ENCODE measurements at places on chromosomes 2 and 18.
A peak's percentile ranks its signal among the peaks of the same experiment; 100 is the strongest.

DNA sequence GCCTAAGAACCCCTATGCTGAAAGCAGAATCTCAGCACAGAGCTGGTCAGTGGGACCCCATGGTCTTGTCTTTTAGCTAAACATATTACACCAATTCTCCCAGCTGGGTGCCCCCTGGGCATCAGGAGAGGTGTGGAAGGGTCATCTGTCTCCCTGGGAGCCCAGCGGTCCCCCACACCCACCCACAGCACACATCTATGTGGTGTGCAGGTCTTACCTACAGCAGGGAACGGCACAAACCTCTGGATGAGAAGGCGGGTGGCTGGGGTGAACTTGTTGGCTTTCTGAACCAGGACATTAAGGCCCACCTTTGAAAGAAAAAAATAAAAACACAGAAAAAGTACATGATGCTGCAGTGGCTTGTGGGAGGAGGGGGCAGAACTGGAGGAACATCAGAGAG lies 70.7 kb downstream of the EMX1 start:
- peak; percentile 28 for DNase-seq

DNA sequence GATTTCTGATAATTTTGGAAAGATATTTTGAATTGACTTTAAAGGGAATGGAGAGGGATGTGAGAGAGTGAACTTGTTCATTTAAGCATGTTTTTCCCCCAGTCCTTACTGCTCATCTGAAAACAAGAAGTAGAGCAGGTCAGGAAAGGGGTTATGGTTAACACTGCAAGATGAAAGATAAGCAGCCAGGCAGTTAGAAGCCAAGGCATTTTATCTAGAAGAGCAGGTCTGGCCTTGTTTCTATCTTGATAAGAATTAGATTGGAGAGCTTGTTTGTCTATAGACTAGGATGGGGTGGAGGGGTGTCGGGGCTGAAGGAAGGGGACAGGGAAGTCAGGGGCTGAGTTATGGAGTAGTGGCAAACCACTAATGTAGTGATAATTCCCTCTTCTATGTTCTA lies 171.6 kb downstream of the IKZF2 start:
- DNase-seq: no peak

- no peak for DNase-seq
Observed at GRCh38 chr2:219627103-219628100, at the start of gene SLC4A3. TSS of gene SLC4A3 (plus strand) at chr2:219627630. CDS start at chr2:219627993, 363 bp downstream.

DNA sequence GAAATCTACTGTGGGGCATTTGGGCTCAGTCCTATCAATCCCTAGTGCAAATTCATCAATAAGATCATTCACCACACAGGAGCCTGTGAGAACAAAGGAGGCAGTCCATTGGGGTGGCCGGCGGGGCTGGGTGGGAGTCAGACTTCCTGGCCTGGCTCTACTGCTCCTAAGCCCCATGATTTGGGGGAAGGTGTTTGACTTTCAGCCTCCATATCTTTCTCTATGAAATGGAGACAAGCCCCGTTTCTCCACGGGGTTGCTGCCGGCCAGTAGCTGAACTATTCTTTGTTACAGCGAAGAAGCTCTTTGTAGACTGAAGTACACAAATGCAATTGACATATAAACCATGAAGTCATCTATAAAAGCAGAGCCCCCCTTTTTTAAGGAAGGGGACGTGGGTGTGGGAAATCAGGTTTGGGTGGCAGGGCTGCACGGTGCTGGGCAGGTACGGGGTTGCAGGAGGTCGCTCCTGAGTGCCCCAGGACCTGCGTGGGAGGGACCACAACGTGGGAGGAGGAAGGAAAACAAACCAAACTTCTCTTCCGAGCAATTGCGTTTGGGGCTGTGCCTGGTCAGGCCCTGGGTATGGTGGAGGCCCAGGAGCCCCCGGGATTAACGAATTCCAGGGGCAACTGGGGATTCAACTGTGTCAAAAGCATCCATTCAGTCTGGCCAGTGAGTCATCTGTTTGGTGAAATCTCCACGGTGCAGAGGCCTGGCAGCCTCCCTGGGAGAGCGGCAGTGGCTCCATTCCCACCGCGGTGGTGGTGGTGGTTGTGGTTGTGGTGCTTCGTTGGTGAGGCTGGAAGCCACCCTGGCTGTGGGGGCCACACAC lies 18.2 kb downstream of the FBLN7 start:
- DNase-seq: no peak

- no peak for DNase-seq
Observed at GRCh38 chr18:61154866-61155265, 178.4 kb upstream of the CDH20 start.

DNA sequence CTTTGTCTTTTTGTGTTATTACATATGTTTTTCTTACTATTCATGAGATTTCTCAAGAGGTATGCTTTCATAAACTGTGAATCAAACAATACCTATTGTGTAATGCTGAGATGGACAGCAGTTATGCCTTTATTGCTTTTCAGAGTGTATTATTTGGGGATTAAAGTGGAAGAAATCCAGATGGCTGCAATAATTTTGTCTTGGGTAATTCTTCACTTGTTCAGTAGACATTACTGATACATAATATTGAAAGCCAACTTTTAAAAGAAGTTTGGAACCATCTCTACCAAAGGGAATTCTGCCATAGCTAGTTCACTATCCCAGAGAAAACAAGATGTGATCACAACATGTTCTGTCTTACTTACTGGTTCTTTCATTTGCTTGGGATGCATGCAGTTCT lies 253.4 kb upstream of the ZSWIM2 start:
- DNase-seq: no peak

- DNase-seq: peak; percentile 66
Observed at GRCh38 chr18:62716619-62717168, 1.4 kb downstream of the PHLPP1 start.

GRCh38 chr2:173775440-173775839 lies 189.7 kb downstream of the SP3 start:
- no peak for DNase-seq

DNA sequence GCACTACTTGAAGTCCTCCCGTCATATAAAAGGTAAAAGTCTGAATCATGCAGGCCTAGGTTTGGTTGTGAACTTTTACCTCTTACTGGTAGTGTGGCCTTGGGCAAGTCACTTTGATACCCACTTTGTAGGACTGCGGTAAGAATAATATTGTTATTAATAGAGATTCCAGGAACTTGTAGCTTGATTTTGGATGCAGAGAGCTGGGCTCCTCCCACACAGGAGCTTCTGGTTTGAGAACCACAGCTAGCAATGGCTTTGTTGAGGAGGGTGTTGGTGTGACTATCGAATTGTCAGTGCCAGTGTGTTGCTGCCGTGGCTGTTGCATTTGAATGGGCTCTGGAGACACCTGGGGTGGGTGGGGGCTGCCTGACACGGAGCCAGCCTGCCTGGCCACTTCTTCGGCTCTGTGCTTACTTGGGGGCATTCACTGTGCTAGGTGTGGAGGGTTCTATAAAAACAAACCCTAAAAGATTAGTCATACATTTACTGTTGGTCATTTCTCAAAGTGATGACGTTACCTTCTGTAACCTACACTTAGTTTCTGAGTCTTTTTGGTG lies 38.5 kb downstream of the ASAP2 start:
- no peak for DNase-seq

GRCh38 chr2:201151127-201151981 lies 31.6 kb upstream of the CASP10 start:
- DNase-seq: no peak

DNA sequence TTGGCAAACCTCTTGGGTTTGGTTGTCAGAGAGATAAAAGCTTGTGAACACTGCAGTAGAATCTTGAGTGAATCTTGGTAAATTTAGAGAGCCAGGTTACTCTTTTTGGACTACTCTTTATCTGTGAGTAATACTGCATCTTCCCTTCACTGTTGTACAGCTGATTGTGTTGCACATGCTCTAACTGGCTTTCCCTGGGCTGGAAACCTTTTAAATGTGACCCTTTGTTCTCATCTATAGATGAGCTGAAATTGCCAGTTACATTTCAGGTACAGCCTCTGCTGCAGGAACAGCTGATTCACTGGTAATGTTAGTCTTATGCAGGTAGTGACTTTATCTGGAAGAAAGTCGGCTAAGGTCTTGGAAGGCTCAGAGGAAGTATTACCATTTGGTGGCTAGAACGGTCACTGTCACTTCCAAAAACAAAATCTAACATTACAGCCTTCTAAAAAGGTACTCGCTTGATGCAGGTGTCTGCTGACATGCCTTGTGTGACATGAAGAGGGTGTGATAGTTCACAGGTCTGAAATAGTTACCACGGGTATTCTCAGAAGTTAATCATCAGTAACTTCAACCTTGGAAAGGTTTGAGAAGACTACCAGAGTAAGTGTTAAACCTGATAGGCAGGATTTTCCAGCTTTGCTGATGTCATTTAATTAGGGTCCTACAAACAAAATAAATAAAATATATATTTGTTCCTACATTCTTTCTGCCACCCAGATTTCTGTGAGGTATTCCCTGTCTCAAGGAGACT lies 851.1 kb downstream of the SLC4A3 start:
- no peak for DNase-seq

- no peak for DNase-seq
Observed at GRCh38 chr2:7525746-7526145, 608.5 kb downstream of the RNF144A start.

DNA sequence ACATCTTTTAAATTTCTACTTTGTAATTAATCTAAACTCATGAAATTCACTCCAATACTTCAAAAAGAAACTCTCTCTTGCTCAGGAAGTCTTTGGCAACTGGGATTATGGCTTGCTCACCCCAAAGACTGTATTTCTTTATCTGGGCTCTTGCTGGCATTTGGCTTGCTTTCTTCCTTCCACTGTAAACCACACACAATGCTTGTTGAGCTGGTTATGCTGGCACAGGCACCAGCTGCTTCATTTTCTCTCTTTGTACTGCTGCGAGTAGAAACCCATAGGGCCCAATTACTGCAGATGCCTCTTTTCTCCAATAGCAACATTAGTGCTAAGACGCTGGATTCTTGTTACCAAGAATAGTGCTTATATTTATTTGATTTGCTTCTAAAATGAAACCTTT lies 51.4 kb downstream of the SLC38A11 start:
- DNase-seq: no peak

DNA sequence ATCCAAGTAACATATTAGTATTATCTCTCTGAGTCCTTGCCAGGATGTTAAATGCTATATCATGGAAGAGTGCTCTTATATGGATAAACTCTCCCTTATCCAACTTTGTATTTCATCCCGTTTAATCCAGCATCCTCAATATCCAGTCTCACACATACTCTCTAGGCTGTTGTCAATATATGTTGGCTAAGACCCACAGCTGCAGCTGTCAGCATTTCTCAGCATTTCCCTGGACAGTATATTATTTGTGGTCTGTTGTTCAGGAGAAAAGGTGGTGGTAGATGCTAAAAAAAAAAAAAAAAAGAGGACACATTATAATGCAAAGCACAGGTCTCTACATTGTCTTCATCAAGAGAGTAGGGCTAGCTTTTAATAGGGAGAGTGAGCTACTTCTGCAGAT lies 1368.0 kb upstream of the ZEB2 start:
- no peak for DNase-seq

GRCh38 chr2:158042245-158042644 lies 59.4 kb upstream of the UPP2 start:
- no peak for DNase-seq

DNA sequence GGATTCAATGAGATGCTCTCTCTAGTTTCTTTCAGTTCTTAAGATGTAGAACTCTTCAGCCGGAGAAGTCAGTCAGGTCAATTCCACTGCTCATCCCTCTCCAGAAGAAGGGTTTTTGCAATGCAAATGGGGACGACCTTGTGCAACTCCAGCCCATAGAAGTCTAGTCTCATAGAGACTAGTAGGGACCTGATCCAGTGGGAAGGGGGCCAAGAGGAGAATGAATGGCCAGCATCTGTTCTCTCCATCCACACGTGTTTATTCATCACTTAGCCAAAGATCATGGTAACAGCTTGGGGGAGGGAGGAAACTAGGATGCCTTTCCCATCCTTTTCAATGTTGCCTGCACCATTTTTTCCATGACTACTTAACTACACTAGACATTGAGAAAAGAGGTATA lies 120.2 kb downstream of the LAMA3 start:
- no peak for DNase-seq

DNA sequence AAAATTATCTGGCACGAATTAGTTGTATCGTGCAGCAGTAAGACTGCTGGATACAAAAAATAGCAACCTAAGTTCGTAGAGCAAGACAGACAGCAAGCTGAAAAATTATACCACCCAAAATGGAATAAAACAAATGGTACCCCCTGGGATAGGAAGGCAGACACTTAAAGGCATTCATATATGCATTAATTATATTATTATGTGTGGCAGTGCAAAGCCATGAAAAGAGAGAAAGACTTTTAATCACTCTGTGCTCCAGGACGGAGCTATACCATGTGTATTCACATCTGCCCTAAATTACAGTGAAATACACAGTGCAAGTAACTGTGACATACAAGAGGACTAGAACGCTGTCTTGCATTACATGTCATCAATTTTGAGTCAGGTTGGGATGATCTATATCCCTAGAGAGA lies 235.9 kb downstream of the GULP1 start:
- no peak for DNase-seq

DNA sequence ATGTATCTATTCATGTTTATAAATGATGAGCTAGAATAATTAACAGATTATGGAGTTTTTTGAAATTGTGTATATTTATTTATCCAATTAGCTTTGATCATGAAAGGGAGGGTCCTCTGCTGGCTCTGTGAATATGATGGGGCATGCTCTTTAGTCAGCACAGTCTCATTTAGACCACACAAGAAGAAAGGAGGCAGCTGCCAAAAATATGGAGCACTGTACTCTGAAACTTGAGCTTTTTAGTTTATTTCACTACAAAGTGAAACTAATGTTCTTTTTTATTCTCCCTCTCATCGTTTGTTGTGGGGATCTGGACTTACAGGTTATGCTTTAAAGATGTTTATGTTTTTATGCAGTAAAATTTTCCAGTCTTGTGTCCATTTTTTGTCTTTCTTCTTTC lies 266.9 kb upstream of the GULP1 start:
- no peak for DNase-seq

- DNase-seq: no peak
Observed at GRCh38 chr2:207787800-207788199, 18.1 kb upstream of the FZD5 start.
